ENCODE measurements at places on chromosomes 13 and 19.

DNA sequence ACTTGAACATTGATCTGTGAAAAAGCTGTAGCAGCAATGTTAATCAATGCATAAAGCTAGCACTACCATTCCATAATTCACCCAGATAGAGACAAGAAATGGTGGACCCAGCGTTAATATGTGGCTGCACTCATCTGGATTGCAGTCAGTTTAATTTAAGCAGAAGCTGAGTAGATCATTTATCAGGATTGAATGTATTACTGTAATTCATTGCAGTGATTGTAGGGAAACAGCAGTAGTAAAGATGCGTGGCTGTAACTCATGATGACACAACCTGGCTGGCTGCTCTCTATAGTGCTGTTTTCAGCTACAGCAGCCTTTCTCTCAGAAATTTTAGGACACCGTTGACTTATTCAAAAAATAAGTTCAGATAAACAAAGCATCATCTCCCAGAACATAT, 499.5 kb upstream of the SLITRK6 start:
- DNase-seq, result no peak

- DNase-seq, result no peak
These were observed 172.0 kb downstream of the TEX29 start for GRCh38 chr13:111492341-111492950.

- DNase-seq, result no peak
These were observed 16.7 kb upstream of the MBNL2 start for GRCh38 chr13:97205465-97205864.

DNA sequence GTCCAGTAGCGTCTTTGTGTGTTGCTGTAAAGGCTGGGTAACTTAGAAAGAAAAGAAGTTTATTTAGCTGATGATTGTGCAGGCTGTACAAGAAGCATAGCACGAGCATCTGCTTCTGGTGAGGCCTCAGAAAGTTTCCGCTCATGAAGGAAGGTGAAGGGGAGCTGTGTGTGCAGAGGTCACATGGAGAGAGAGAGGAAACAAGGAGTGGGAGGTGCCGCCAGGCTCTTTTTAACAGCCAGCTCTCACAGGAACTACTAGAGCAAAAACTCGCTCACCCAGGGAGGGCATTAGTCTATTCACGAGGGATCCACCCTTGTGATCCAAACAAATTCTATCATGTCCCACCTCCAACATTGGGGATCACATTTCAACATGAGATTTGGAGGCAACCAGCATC, 99.8 kb downstream of the GPR12 start:
- DNase-seq, result no peak

DNA sequence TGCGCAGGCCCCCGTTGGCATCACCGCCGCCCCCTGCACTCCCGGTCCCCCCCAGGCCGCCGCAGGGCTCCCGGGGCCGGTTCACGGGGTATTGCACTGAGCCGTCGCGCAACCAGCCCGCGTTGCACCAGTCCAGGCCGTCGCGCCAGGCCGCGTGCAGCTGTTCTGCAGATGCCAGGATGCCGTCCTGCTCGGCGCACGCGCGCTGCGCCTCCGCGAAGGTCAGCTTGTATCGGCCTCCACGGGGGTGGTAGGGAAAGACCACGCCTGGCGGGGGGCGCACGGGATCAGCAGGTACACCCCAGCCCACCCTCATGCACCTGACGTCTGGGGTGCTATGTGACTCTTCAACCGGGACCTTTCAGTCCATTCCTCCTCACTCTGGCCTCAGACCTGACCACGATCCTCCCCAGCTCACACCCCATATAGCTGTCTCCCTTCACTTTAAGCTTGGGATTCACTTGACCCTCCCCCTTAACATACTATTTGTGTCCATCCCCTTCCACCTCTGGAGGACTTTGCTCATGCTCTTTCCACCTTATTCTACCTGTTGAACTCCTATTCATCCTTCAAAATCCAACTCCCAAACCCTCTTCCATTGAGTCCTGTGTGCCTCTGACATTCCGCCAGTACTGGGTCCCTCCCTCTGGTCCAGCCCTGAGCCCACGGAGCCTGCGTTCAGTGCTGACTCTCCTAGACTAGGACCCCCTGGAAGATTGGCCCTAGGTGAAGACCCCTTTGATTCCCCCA, 14.3 kb downstream of the TM6SF2 start:
- DNase-seq, result no peak

GRCh38 chr13:63201493-63201892, 1785.8 kb upstream of the PCDH20 start:
- no peak for DNase-seq

DNA sequence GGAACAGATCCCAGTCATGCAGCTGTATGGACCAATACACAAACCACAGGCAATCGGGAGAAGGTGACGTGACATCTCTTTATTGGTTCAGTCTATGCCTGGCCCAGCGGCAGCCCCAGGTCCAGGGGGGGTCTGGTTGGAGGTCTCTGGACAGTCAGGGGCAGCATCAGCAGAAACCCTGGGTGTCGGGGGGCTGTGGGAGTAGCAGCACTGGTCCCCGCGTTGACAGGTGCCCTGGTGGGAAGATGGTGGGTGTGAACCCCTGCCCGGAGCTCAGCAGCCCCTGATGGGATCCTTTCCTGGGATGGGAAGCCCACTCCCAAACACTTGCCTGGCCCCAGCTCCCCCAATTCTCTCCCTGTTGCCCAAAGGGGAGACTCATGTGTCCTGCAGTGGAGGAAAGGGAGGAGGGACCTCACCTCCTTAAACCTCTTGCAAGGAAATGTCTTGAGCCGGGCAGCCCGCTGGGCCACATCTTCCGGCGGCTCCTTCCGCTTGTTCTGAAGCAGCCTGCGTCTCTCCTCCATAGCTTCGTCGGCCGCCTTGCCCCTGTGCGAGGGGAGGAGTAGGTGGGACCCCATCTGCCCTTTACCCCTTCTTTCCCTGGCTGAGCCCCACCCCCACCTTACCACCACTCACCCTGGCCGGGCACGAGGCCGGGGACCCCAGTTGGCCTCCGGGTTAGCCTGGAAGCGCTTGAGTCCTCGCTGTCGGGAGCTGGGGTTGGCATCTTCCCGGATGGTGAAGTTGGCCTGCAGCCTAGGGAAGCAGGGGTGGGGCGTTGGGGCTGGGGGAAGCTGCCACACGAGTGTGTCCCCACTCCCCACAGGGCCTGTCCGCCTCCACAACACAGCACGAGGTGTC, 2.4 kb upstream of the LYL1 start:
- no peak for DNase-seq

- no peak for DNase-seq
These were observed 25.0 kb downstream of the ELL start for GRCh38 chr19:18496980-18497256.

GRCh38 chr13:37144661-37145060, 39.2 kb upstream of the CSNK1A1L start:
- no peak for DNase-seq

DNA sequence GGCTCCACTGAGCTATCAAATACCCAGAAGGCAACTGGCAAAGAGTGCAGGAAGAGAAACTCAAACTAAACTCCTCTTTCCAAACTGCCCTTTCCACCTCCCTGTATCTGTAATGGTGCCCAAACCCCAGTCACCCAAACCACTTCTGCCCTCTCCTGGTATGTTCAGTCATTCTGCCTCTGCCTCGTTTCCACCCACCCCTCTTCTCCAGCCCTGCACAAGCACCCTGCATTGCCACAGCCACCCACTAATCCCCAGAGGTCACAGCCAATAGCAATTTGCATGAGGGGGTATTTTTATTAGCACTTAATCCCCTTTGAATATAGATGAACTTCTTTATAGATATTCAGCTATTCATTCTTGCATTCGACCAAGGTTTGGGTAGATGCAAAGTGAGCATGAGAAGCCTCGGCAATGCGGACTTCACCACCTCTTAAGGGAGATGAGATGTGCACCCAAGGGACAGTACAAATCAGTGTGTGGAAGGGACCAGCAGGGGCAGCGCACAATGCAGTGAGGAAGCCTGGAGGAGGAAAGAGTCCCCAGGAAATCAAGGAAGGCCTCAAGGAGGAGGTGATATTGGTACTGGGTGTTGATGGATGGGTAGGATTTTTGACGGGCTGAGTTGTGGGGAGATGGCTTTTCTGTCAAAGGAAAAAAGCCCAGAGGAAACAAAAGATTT, 12.4 kb downstream of the TMEM272 start:
- peak; percentile 29 for DNase-seq

GRCh38 chr19:42091742-42092141, 15.8 kb downstream of the ZNF574 start:
- DNase-seq, result peak; percentile 72

DNA sequence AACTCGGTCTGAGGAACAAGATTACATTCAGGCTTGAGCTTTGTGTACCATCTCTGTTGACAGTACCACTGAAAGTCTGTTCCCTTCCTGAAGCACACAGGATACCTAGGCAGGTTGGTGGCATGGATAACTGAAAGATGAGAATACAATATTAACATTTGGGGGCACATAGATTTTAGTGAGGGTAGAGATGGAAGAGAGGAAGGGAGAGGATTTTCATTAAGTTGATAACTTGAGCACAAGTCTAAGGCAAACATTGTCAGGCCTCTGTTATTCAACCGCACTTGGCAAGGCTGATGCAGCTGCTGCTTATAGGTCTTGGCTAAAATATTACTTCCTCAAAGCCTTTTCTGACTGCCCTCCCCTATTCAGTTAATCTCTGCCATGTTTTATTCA, 10.9 kb downstream of the MIR17HG start:
- peak; percentile 23 for DNase-seq

GRCh38 chr19:48415395-48415794, 21.9 kb downstream of the GRIN2D start:
- DNase-seq, result peak; percentile 86

DNA sequence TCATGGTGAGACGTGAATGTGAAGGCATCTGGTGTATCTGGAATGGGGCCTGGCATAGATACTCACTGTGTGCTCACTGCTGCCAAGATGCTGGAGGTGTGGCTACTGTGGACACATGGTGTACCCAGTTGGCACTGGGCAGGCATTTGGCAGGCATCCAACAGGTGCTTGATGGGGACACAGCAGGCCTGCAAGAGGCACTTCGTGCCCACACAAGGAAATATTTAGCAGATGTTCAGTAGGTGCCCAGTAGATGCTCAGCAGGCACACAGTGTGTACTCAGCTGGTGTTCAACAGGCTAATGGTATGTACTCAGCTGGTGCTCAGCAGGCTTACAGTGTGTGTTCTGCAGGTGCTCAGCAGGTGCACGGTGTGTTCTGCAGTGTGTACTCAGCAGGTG, 14.2 kb downstream of the CRTC1 start:
- DNase-seq, result peak; percentile 86

GRCh38 chr19:58557221-58558065, 968 bp downstream of the UBE2M start:
- DNase-seq, result no peak

DNA sequence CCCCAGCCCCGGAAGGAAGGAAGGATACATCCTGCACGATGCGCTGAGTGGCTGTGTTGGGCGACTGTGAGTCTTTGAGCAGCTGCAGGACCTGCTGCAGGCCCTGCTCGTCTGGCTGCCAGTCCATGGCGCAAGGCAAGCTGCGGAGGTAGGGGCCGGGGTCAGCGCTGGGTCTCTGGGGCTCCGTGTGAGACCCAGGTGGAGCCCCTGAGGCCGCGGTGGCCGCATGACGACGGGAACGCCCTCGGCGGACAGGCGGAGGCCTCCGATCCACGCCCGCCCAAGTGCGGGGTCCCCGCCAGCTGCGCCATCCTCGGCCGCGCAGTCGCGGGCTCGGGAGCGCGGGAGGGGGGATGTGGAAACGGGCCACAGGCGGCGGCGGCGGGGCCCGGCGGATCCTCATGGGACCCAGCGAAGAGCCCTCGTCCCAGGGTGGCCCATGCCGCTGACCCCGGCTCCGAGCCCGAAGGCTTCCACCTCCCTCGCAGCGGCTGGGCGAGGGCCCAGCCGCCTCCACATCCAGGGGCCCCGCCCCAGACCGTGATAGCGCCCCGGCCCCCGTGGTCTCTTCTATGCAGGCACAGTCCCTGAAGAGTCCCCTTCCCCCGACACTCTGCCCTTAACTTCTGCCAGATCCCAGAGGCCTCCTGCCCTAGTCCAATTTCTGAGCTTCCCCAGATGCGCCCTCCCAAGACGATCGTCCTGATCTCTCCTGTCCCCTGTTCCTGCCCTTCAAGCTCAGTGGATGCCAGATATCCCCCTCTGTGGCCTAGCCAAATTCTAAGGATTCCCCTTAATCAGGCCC, 2.7 kb downstream of the TNPO2 start:
- no peak for DNase-seq

DNA sequence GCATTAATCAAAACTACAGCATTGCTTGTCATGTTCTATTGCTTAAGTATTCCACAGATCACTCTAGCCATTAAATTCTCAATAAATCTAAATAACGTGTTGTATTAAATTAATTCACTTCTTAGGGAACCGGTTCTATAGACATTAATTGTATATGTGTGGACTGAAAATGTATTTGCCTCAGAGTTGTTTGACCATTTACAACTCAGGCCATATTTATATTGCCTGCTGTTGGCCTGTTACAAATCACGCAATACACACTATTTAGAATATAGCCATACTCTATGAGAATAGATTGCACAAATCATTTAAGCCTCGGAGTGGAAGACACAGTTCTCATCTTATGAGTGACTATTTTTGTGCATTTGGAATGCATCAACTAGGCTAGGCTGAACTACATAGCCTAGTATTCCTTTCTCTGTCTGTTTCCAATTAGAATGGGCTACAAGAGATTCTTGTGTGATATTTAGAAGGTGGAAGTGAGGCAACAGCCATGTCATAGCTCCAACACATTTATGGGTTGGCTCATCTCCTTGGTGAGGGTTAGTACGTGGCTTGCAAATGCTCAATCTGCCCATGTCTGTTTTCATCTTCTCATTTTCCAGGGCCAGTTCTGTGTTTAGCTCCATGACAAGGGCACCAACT, 1116.1 kb downstream of the PCDH9 start:
- no peak for DNase-seq

GRCh38 chr19:3080286-3080685, 13.9 kb upstream of the GNA11 start:
- no peak for DNase-seq

- DNase-seq, result peak; percentile 65
These were observed 704.7 kb downstream of the DIAPH3 start for GRCh38 chr13:59458908-59459579.

GRCh38 chr19:12773571-12773970, 1.8 kb downstream of the HOOK2 start:
- peak; percentile 28 for DNase-seq

GRCh38 chr13:73902296-73902695, 231.9 kb downstream of the KLF12 start:
- no peak for DNase-seq
